ENCODE measurements at places on chromosomes 6 and 20.
A peak's percentile ranks its signal among the peaks of the same experiment; 100 is the strongest.

GRCh38 chr6:106117579-106117978 lies 31.4 kb downstream of the PRDM1 start:
- DNase-seq, result no peak

DNA sequence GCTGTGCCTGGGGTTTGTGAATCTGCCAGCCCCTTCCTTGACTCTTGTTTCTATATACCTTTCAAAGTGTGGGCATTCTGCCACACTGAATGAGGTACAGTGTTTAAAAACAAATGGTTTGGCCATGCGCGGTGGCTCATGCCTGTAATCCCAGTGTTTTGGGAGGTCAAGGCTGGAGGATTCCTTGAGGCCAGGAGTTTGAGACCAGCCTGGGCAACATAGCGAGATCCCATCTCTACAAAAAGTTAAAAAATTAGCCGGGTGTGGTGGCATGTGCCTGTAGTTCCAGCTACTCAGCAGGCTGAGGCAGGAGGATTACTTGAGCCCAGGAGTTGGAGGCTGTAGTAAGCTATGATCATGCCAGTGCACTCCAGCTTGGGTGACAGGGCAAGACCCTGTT lies 5.8 kb downstream of the FAM83D start:
- no peak for DNase-seq

GRCh38 chr6:35638679-35639078 lies 50.0 kb downstream of the FKBP5 start:
- no peak for DNase-seq

DNA sequence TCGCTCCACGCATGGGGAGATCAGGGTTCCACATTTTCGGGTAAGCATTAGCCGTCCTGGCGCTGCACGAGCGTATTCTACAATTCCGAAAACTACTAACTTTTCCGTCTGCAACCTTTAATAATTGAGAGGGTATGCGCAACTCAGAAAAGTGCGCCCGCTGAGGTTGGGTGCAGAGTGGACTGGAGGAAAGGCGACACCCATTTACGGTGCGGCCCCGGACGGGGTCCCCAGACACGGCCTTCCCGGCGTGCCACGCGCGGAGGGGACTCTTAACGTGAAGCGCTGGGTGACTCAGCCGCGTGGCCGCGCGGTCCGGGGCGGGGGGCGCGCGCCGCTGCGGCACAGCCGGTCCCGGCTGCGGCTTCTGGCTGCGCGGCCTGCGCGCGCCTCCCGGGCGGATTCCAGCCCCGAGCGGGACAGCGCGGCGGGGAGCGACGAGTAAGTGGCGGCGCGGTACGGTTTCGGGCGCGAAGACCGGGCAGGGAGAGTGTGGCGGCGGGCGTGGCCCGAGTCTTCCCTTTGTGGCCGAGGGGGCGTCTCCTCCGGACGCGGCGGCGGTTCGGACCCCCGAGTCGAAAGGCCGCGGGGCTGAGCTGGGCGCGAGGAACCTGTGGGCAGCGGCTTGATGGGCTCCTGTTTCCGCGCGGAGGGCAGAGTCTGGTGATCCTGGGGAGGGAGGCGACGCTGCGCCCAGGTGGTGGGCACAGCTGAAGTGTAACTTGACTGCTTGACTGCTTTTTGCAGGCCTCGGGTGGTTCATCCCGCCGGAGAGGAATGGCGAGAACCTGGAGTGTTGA lies at the start of the genes KCTD20 and PXT1:
KCTD20 (plus strand) TSS at position 330 of the 800 bp plus-strand sequence. CDS start 27,098 bp downstream, outside the sequence.
PXT1 (minus strand) TSS at position 184 of the 800 bp plus-strand sequence. CDS start 16,772 bp downstream, outside the sequence.
- DNase-seq, result peak; percentile 90

GRCh38 chr6:13597073-13597472 lies 18.1 kb upstream of the NOL7 start:
- DNase-seq, result no peak

GRCh38 chr6:74971633-74972032 lies 234.2 kb downstream of the COL12A1 start:
- DNase-seq, result no peak
